ENCODE measurements at places on chromosomes 12 and 14.

- peaks cover 4% of the 10 kb centered on the region for H3K4me1 ChIP-seq
- DNase-seq: no peak
- no peaks in the 10 kb centered on the region for H3K27me3 ChIP-seq
- peaks cover 22% of the 10 kb centered on the region for H3K36me3 ChIP-seq
- H3K4me3 ChIP-seq: no peak overlapping the region
Observed at GRCh38 chr12:42360747-42361403, 34.9 kb downstream of the PPHLN1 start.

DNA sequence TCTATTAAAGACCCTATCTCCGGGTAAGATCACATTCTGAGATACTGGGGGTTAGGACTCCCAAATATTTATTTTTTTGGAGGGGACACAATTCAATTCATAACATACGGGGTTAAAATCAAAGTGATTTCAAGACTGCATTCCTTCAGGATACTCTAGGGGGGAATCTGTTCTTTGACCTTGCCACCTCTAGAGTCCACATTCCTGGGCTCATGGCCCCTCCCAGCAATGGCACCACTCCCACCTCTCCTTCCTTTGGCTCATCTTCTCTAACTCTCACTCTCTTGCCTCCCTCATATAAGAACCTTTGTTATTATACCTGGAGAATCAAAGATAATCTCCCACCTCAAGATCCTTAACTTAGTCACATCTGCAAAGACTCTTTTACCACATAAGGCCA, 79.5 kb downstream of the CAND1 start:
- H3K27ac ChIP-seq: no peak overlapping the region
- H3K36me3 ChIP-seq: no peaks in the 10 kb centered on the region
- H3K4me1 ChIP-seq: no peaks in the 10 kb centered on the region

- H3K27ac ChIP-seq: no peak overlapping the region
- no peaks in the 10 kb centered on the region for H3K27me3 ChIP-seq
- no peak overlapping the region for H3K4me3 ChIP-seq
- no peaks in the 10 kb centered on the region for H3K36me3 ChIP-seq
Observed at GRCh38 chr14:104326848-104327247, 188.5 kb downstream of the KIF26A start.

GRCh38 chr12:74321381-74321780, 216.3 kb upstream of the ATXN7L3B start:
- DNase-seq: no peak
- no peaks in the 10 kb centered on the region for H3K4me1 ChIP-seq
- no peaks in the 10 kb centered on the region for H3K27me3 ChIP-seq
- H3K4me3 ChIP-seq: no peak overlapping the region

GRCh38 chr14:41608681-41609390, 2.2 kb downstream of the LRFN5 start:
- DNase-seq: no peak
- H3K27ac ChIP-seq: no peak overlapping the region
- peaks cover 32% of the 10 kb centered on the region for H3K4me1 ChIP-seq
- no peak overlapping the region for H3K4me3 ChIP-seq
- no peaks in the 10 kb centered on the region for H3K36me3 ChIP-seq
- H3K27me3 ChIP-seq: peaks cover 55% of the 10 kb centered on the region

DNA sequence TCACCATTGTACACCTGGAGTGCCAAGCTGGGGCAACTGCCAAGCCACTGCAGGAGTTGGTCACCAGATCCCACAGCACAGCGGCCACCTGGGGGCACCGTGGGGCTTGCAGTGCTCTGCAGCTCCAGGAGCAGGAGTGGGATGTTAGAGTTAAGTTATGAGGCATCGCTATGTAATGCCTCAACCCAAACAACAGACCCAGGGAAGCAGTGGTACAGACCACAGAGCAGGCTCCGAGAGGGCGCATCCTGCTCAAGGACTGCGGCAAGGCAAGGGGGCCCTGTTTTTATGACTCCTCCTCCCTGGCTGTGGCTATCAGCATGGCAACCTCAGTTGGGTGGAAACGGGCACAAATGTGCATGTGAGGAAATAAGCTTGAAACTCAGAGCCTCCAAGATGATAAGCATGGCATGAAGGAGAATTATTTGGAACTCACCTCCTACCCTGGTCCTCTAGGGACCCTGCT, 63.1 kb downstream of the ARL6IP4 start:
- no peaks in the 10 kb centered on the region for H3K36me3 ChIP-seq
- H3K27ac ChIP-seq: no peak overlapping the region
- peak; percentile 75 for DNase-seq
- no peak overlapping the region for H3K4me3 ChIP-seq
- H3K4me1 ChIP-seq: peaks cover 21% of the 10 kb centered on the region

- no peaks in the 10 kb centered on the region for H3K27me3 ChIP-seq
- H3K4me3 ChIP-seq: no peak overlapping the region
- no peak for DNase-seq
- no peaks in the 10 kb centered on the region for H3K4me1 ChIP-seq
- no peak overlapping the region for H3K27ac ChIP-seq
Observed at GRCh38 chr12:128098730-128099129, 168.2 kb upstream of the TMEM132C start.

DNA sequence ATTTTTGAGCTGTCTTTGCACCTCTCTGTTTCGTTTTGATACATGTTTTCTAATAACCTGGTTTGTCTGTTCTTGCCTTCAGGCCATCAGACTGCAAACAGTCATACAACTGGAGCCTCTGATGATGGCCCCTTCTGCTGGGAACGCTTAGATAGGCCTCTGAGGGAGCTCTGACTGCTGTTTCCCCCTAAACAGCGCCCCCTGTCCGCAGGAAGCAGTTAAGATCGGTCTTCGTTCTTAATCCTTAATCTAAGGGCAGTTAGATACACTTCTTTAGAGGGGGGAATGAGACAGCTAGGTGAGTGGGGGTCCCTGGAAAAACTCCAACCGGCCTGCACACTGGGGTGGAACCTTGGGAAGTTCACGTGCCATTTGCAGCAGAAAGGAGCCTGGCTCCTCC, 1338.8 kb upstream of the SEL1L start:
- no peaks in the 10 kb centered on the region for H3K4me1 ChIP-seq
- H3K4me3 ChIP-seq: no peak overlapping the region
- DNase-seq: no peak
- no peaks in the 10 kb centered on the region for H3K36me3 ChIP-seq

- H3K36me3 ChIP-seq: peaks cover 34% of the 10 kb centered on the region
- DNase-seq: peak; percentile 75
- H3K27me3 ChIP-seq: no peaks in the 10 kb centered on the region
Observed at GRCh38 chr14:55373784-55374705, 37.6 kb downstream of the ATG14 start.

- no peaks in the 10 kb centered on the region for H3K27me3 ChIP-seq
- H3K36me3 ChIP-seq: peaks cover 29% of the 10 kb centered on the region
- no peak overlapping the region for H3K4me3 ChIP-seq
- DNase-seq: no peak
Observed at GRCh38 chr12:117143008-117143532, 43.9 kb upstream of the TESC start.

- no peak overlapping the region for H3K4me3 ChIP-seq
- H3K4me1 ChIP-seq: no peaks in the 10 kb centered on the region
- DNase-seq: peak; percentile 71
- no peak overlapping the region for H3K27ac ChIP-seq
- H3K36me3 ChIP-seq: no peaks in the 10 kb centered on the region
- no peaks in the 10 kb centered on the region for H3K27me3 ChIP-seq
Observed at GRCh38 chr14:22973217-22974032, 8.9 kb downstream of the AJUBA start.

GRCh38 chr12:27057543-27057942, 24.8 kb downstream of the C12orf71 start:
- no peak overlapping the region for H3K27ac ChIP-seq
- no peak for DNase-seq
- H3K4me1 ChIP-seq: no peaks in the 10 kb centered on the region
- no peaks in the 10 kb centered on the region for H3K36me3 ChIP-seq

DNA sequence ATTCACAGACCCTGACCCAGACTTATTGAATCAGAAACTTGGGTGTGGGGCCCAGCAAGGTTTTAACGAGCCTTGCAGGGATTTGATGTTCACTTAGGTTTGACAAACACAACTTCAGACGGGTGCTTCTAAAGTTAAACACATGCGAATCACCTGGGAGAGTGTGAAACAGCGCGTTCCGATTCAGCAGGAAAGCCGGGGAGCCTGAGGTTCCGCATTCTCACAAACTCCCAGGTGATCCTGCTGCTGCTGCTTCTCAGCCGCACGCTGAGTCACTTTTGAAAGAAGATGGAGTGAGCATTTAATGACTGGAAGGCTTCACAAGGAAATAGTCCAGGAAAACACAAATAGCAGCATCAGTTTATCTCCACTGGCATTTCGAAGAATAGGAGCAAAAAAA, 44.2 kb upstream of the DDX11 start:
- H3K27ac ChIP-seq: no peak overlapping the region
- no peaks in the 10 kb centered on the region for H3K36me3 ChIP-seq
- H3K27me3 ChIP-seq: no peaks in the 10 kb centered on the region

DNA sequence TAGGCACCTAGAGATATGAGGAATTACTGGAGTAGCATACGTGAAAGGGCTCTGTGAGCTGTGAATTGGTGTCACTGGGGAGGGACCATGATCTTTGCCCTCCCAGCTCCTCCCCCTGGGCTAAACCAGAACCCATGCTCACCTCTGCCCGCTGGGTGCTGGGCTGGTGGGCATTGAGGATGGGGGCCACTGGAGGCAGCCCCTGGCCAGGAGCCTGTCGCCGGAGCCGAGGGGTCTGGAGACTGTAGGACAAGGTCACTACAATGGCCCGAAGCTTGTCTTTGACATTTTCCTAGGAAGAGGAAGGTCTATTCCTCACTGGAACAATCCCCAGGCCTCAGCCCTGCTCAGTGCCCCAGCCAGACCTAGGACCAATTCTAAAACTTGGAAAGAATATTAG, 11.6 kb downstream of the ITGA7 start:
- no peaks in the 10 kb centered on the region for H3K4me1 ChIP-seq
- peaks cover 3% of the 10 kb centered on the region for H3K27me3 ChIP-seq
- DNase-seq: no peak
- H3K27ac ChIP-seq: no peak overlapping the region

GRCh38 chr14:44654591-44654990, 147.5 kb upstream of the FSCB start:
- no peaks in the 10 kb centered on the region for H3K4me1 ChIP-seq
- no peaks in the 10 kb centered on the region for H3K36me3 ChIP-seq
- no peak overlapping the region for H3K27ac ChIP-seq
- DNase-seq: no peak

DNA sequence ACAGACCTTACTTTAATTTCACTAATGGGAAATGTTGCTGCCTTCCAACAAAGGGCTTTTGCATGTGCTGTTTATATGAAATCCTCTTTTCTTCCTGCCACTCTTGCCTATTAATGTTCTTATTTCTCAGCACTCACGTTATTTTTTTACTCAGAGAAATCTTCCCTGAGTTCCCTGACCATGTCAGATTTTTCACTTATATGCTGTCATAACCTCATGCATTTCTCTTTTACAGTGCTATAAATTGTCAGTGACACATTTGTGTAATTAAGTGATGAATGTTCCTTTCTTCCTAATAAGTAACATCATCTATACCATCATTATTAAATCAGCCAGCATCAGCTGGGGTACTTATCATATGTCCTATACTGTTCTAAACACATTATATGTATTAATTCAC, 444.1 kb downstream of the DIO2 start:
- no peak overlapping the region for H3K4me3 ChIP-seq
- H3K36me3 ChIP-seq: no peaks in the 10 kb centered on the region
- H3K4me1 ChIP-seq: no peaks in the 10 kb centered on the region
- H3K27me3 ChIP-seq: no peaks in the 10 kb centered on the region

- no peaks in the 10 kb centered on the region for H3K27me3 ChIP-seq
- H3K27ac ChIP-seq: no peak overlapping the region
- no peak overlapping the region for H3K4me3 ChIP-seq
- H3K4me1 ChIP-seq: no peaks in the 10 kb centered on the region
- H3K36me3 ChIP-seq: no peaks in the 10 kb centered on the region
Observed at GRCh38 chr12:113747017-113747416, 219.1 kb downstream of the RBM19 start.

- H3K4me3 ChIP-seq: no peak overlapping the region
- no peak overlapping the region for H3K27ac ChIP-seq
- peaks cover 42% of the 10 kb centered on the region for H3K4me1 ChIP-seq
Observed at GRCh38 chr14:65096323-65097089, 5.8 kb downstream of the MAX start.

DNA sequence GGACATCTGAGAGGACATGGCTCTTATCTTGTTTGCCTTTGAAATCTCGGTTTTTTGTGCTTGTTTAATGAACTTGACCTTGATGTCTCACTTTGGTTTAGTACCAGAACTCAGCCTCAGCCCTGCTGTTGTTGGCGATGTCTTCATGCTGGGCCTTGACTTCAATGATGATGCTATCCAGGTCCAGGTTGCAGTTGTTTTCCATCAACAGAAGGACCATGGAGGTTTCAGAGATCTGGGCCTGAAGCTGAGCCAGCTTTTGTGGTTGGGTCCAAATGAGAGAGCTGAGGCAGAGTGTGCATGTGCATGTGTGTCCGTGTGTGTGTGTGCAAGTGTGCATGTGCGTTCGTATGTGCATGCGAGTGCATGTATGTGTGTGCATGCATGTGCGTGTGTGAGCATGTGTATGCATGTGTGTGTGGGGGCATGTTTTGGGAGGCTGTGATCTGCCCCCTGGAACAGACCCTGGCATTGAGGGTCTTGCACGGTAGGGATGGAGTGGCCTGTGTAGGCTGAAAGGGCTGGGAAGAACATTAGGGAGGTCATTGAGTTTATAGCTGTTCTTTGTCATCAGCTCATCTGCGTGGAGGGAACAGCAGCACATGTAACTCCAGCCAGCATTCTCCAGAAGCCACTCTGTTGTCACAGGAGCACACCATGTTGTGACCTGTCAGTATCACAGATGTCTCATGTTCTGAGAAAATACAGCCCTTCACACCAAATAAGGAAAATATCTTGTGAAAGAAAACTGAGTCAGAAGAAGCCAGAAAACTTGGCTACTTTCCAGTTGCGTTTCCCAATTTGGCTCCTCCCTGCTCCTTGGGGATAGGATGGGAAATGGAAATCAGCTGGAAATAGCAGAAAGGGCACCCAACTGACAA, 10.0 kb upstream of the KRT82 start:
- H3K27me3 ChIP-seq: no peaks in the 10 kb centered on the region
- no peaks in the 10 kb centered on the region for H3K4me1 ChIP-seq
- DNase-seq: no peak
- H3K36me3 ChIP-seq: no peaks in the 10 kb centered on the region

- no peaks in the 10 kb centered on the region for H3K36me3 ChIP-seq
- H3K4me1 ChIP-seq: no peaks in the 10 kb centered on the region
- no peaks in the 10 kb centered on the region for H3K27me3 ChIP-seq
- H3K4me3 ChIP-seq: no peak overlapping the region
- DNase-seq: no peak
Observed at GRCh38 chr12:29088611-29089219, 60.4 kb upstream of the FAR2 start.

DNA sequence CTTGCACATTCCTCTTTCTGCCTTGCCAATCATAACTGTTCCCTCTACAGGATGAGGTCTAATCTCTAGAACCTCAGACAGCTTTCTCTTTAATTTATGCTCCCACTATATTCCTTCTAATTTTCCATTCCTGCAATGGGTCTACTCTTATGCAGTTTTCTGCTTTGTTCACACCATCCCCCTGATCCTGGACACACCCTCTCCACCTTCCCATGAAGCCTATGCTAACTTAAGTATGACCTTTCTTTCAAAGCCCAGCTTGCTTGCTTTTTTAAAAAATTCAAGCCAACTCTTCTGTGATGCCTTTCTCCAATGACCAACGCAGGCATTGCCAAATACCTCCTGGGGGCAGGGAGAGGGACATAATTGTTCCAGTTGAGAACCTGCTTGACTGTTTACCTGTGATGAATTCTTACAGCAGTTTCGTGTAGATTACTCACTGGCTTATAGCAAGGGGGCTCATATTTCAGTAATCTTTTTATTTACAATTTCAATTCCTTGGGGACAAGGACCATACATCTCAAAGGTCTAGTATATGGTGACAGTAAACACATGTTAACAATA, 7.8 kb downstream of the SLC38A1 start:
- DNase-seq: no peak
- H3K4me1 ChIP-seq: peaks cover 70% of the 10 kb centered on the region
- H3K4me3 ChIP-seq: no peak overlapping the region
- H3K27me3 ChIP-seq: no peaks in the 10 kb centered on the region
- H3K27ac ChIP-seq: no peak overlapping the region
